A549 treated with Hydrocortisone at 1 μM for 4 hours (cell line): ENCODE measurements at places on chromosomes 6 and 20. TPM values are rescaled to one million over a fixed set of nuclear protein-coding genes. Genes with fewer than 3 reads are reported as not detected.

The THBD gene
- 94.1 to 131 TPM (median 126 TPM) in 5 replicates for total RNA-seq

The PDE10A gene
- 22.9 to 29.3 TPM (median 26.3 TPM) in 5 replicates for total RNA-seq

The CFAP206 gene
- total RNA-seq, result 0.06 to 0.79 TPM (median 0.47 TPM) in 5 replicates

The AHCY gene
- 307 to 346 TPM (median 321 TPM) in 5 replicates for total RNA-seq

The PTPRT gene
- not detected in 5 replicates for total RNA-seq

The MDFI gene
- 0.56 to 0.85 TPM (median 0.67 TPM) in 5 replicates for total RNA-seq

The HIVEP1 gene
- 8.8 to 10.7 TPM (median 9.7 TPM) in 5 replicates for total RNA-seq

The SLC17A3 gene
- 0.70 to 1.1 TPM (median 1.0 TPM) in 5 replicates for total RNA-seq

The PRL gene
- not detected in 5 replicates for total RNA-seq

The PREX1 gene
- 13.6 to 15.8 TPM (median 14.3 TPM) in 5 replicates for total RNA-seq

The GMPR gene
- 4.3 to 6.5 TPM (median 5.6 TPM) in 5 replicates for total RNA-seq

The JPH2 gene
- total RNA-seq, result 4.8 to 7.7 TPM (median 6.0 TPM) in 5 replicates

The OCSTAMP gene
- not detected in 5 replicates for total RNA-seq

The NT5E gene
- total RNA-seq, result 21.1 to 33.8 TPM (median 28.5 TPM) in 5 replicates

The RIMS1 gene
- not detected in 5 replicates for total RNA-seq

The FLRT3 gene
- 1.9 to 3.7 TPM (median 2.0 TPM) in 5 replicates for total RNA-seq

The ABHD16A gene
- total RNA-seq, result 15.0 to 19.1 TPM (median 17.0 TPM) in 5 replicates

The RAB44 gene
- 0.02 to 0.07 TPM (median 0.05 TPM) in 3 of 5 replicates, not detected in the others for total RNA-seq

The MATN4 gene
- 0.06 to 0.16 TPM (median 0.08 TPM) in 5 replicates for total RNA-seq

The SLC17A4 gene
- not detected in 5 replicates for total RNA-seq

The DACT2 gene
- 0.06 to 0.14 TPM (median 0.12 TPM) in 5 replicates for total RNA-seq

The CABLES2 gene
- total RNA-seq, result 4.4 to 6.4 TPM (median 5.7 TPM) in 5 replicates

The EMILIN3 gene
- total RNA-seq, result 0.40 to 0.54 TPM (median 0.44 TPM) in 5 replicates

The TGM3 gene
- total RNA-seq, result 0.06 to 0.12 TPM (median 0.07 TPM) in 4 of 5 replicates, not detected in the other
